ENCODE measurements at places on chromosomes 13 and 19. TPM values are rescaled to one million over a fixed set of nuclear protein-coding genes. Genes with fewer than 3 reads are reported as not detected.

Gene ZNF266
- 43.3 TPM for total RNA-seq

Gene DZIP1
- 0.19 TPM for total RNA-seq

DNA sequence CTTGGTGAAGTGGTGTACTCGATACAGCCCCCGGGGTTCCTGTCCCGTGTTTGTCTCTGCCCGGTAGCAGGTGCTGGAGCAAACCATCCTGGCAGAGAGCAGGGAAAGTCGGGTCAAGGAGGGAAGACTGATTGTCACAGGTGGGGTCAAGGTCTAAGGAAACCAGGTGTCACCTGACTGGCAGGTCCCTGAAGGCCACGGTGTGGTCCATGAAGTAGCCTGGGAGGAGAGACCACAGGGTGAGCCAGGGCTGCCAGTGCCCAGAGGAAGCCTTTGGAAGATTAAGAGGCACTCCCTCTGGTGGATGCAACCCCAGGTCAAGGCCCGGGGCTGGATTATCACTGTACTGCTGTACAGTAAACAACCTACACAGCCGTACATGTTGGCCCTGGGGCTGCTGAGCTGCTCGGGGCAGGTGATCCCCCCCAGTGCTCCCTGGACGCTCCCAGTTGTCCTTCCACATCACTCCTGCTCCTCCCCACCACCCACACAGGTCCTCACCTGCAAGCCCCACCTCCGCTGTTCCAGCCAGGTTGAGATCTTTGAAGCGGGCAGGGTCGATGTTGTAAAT is 6.0 kb upstream of the CCER2 start:
- H3K27me3 ChIP-seq = no peaks in the 10 kb centered on the region
- H3K36me3 ChIP-seq = peaks cover 3% of the 10 kb centered on the region
- DNase-seq = no peak

DNA sequence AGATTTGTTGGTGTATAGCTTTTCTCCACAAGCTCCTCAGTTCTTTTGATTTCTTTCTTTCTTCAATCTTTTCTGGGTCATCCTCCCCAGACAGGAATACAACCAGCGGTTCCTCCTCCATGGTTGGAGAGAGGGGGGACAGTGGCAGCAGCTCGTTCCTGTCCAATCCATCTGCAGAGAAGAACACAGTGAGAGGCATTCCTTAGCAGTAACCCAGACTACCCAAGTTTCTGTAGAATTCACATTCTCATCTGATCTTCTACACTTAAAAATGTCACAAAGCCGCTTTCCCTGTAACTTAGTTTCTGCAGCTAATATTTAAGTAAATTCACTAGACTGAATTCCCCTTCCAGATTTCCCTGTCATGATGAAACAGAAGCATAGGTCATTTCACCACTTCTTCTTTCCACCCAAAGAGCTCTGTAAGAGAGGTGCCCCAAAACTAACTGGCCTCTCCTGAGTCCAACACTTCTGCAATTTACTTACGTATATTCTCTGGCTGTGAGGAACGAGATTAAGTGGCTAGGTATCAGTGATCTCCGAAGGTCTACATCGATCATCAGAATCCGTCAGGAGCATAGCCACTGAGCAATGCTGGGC is 171.9 kb downstream of the TBC1D4 start:
- no peak for DNase-seq
- H3K4me3 ChIP-seq = peak overlapping the region; percentile 43
- no peaks in the 10 kb centered on the region for H3K27me3 ChIP-seq
- H3K4me1 ChIP-seq = peaks cover 59% of the 10 kb centered on the region
- H3K36me3 ChIP-seq = peaks cover 12% of the 10 kb centered on the region

DNA sequence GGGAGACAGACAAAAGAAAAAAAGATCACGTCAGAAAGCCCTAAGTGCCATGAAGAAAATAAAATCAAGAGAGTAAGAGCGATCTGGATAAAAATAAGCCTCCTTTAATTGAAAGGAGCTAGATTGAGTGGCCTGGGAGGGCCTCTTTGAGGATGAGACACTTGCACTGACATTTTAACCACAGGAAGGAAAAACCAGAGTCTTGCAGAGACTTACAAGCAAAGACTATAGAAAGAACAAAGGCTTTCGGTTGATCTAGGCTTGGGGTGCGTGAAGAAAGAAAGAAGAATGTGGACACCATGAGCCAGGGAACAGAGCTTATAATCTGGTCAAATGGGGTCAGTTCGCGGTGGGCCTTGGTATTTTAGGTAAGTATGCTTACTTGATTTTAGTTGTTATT is 342.7 kb downstream of the COG6 start:
- no peak overlapping the region for H3K27ac ChIP-seq
- peak; percentile 21 for DNase-seq
- H3K4me1 ChIP-seq = peaks cover 32% of the 10 kb centered on the region
- no peaks in the 10 kb centered on the region for H3K36me3 ChIP-seq
